ENCODE measurements at places on chromosomes 5 and 9. TPM values are rescaled to one million over a fixed set of nuclear protein-coding genes. Genes with fewer than 3 reads are reported as not detected.

GRCh38 chr5:125065741-125066140 lies 319.3 kb upstream of the ZNF608 start:
- DNase-seq = no peak

DNA sequence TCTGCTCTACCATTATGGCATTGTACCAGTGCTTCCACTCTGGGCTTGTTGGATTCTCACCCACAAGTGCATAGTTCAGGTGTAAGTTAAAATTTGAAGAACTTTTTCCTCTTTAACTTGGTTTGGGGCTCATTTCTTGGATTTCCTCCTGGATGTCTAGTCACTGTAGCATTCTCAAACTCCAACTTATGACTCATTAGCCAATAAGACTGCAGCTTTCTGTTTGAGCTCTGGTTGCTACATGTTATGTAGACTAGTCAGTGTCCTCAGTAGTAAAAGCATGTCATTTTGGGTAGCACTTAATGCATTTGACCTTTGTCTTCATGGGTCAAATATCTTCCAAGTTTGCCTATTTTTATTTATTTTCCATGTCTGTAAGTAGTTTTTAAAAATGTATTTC lies 790.8 kb downstream of the BRINP1 start:
- DNase-seq = no peak

Gene CYLC2
- not detected for total RNA-seq

Gene IRX2
- 0.20 TPM for total RNA-seq

Measured in lung microvascular endothelial cell (primary cell).